GM20000 (cell line): ENCODE measurements at places on chromosomes 2 and 18.

DNA sequence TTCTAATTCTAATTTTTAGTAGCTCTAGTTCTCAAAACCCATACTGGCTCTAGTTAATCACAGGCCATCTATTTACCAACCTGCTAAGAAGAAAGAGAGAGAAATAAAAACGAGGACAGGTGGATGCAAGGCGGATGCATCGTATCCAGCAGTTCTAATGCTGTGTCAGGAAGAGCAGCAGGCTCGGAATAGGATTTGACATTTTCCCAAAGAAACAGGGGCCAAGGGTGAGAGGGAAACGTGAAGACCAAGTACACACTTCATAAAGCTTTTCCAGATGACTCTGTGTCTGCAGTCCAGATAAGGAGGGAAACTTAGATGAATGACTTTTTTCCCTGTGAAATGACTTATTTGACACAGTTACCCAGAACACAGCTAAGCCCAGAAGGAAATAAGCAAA lies 117.5 kb downstream of the ESCO1 start:
- no peak for DNase-seq

- peak; percentile 22 for DNase-seq
These were observed 82.8 kb upstream of the RPL31 start for GRCh38 chr2:100919316-100919715.

- DNase-seq = peak; percentile 61
These were observed 71.1 kb upstream of the TFCP2L1 start for GRCh38 chr2:121356058-121356640.

DNA sequence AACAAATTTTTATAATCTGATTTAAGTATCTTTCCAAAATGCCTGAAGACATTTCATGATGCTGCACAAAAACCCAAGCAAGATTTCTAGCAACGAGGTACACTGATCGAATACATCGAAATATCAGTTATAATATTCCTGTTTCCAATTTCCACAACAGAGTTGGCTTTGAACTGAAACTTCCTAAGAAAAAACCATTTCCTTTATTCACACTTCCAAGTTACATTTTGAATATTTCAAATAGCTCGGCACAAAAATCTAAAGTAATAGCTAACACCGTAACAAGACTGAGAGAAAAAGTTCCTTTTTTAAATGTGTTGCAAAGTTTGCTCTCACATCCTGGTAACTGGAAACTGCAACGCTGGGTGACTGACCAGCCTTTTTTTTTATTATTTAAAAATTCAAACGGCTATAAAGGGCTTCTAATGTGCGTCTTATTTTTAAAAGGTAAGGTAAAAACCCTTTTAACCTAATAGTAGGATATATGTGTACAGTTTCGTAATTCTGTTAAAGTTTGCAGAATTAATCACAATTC lies 1.7 kb downstream of the HNRNPLL start:
- DNase-seq = no peak

DNA sequence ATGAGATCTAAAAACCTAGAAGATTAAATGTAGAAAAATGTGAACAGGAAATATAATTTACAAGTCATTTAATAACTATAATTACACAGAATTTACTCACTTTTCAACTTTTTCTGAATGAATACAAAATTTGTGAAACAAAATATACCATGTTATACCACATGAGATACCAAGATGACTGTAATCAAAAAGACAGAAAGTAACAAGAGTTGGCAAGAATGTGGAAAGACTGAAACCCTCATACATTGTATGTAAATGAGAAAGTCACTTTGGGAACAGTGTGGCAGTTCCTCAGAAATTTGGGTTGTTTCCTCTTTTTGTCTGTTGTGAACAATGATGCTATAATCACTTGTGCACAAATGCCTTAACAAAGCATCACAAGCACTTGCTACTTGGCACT lies 145.4 kb upstream of the ZNF804A start:
- DNase-seq = no peak
